ENCODE measurements at places on chromosomes 7 and 10.

DNA sequence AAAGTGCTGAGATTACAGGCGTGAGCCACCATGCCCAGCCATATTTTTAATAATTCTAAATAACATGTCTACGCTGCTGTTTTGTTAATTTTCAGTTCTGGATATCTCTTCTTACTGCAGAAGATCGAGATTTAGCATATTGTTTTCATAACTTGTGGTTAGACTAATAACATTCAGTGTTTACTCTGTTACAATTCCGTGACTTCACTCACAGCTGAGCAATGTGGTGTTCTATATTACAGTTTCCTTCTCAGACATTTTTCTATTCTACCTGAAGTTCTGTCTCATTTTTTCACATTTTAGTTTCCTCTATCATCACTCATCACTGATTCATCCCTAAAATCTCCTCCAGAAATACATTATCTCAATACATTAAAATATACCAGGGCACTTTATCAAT lies 10.9 kb downstream of the RNF32 start:
- no peak for DNase-seq

DNA sequence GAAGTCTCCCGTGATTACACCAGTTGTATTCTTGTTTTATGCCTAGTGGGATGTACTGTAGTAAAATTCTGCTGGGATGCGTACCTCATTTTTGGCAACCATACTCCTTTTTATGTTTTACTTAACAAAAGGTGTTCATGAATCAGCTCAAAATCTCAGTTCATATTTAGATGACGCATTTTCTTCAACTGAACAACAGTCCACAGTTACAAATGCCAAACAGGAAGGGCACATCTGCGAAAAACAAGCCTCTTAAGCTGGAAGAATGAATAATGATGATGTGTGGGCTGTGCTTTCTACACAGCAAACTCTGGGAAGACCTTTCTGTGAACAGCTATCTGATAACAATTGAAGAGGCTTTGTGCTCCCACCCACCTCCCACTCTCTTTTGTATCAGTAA lies 68.4 kb upstream of the NRBF2 start:
- DNase-seq, result peak; percentile 52

DNA sequence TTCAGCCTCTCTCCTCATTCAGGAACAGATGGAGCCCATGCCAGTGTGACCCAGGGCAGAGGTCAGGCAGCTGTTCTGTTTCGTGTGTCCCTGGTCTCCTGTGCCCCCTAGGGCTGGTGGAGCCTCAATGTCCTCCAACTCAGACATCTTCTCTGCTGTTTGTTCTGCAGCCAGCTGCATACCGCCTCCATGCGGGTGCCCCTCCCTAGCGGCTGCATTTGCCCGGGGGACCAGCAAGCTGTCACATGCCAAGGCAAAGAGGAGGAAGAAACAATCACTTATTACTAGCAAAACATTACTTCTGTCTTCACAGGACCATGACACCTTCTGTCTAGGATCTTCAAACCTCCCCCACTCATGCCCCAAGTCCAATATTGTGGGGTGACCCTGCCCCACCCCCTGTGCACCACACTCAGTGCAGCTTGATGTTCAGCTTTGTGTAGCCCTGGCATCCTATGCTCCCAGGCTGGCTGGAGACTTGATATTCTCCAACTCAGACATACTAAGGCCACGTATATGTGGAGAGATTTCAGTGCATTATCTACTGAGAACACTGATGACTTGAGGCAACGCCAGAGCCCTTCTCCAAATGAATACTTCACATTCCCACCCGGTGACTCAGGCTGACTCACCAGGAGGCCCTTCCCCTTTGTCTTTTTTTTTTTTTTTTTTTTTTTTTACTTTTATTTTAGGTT lies 188.9 kb downstream of the SKIDA1 start:
- DNase-seq, result peak; percentile 88

- no peak for DNase-seq
Measured at GRCh38 chr10:121998462-121998861, 9.5 kb downstream of the TACC2 start.

DNA sequence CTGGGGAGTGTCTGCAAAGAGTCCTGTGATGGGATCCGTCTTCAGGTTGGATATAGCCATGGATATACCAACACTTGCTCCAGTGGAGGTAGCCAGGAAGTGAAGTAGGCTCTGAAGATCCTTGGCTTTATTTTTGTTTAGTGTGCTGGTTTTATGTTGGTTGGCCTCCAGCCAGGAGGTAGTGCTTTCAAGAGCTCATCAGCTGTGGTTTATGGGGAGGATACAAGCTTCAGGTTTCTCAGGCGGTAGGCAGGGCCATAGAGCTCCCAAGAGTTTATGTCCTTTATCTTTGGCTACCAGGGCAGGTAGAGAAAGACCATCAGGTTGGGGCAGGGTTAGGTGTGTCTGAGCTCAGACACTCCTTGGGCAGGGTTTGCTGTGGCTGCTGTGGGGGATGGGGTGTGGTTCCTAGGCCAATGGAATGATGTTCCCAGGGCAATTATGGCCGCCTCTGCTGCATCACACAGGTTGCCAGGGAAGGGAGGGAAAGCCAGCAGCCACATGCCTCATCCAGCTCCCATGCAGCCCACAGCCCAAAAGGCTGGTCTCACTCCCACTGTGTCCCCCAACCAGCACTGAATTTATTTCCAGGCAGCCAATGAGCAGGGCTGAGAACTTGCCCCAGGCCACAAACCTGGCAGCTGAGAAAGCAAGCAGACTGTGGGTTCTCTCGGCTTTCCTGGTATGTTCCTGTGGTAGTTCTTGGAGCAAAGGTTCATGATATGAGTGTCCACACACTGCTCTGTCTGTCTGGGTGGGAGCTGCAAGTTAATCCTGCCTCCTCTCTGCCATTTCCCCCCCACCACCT lies 67.0 kb upstream of the PRLHR start:
- DNase-seq, result peak; percentile 14

DNA sequence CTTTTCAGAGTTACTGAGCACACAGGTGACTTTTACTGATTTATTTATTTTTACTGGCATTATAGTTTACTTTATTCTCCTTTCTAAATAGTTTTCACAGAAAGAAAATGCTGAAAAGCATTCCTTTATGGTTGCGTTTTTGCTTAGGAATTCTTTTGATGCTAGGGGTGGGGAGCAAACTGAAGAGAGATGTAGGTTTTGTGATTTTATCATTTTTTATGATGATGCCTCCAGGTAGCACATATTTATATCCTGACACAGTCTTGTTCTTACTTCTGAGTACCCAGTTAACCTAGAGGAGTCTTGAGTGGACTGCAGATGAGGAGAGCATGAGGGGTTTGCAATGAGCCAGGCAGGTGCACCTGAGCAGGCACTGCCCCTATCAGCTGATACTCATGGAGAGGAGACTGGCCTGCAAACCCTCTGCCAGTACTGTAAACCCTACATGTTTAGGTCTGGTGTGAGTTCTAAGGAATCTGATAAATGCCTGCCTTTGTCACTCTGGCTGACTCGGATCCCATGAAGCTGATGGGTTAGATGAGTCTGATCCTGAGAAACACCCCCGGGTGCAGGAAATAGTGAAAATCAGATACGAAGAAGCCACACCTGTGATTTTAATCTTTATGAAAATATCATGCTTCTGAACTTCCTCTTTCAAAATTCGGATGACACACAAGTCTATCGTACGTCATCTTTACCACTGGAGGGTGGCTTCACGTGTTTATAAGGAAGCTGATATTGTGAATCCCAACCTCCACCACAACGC lies 302.9 kb downstream of the WDR37 start:
- DNase-seq, result no peak

DNA sequence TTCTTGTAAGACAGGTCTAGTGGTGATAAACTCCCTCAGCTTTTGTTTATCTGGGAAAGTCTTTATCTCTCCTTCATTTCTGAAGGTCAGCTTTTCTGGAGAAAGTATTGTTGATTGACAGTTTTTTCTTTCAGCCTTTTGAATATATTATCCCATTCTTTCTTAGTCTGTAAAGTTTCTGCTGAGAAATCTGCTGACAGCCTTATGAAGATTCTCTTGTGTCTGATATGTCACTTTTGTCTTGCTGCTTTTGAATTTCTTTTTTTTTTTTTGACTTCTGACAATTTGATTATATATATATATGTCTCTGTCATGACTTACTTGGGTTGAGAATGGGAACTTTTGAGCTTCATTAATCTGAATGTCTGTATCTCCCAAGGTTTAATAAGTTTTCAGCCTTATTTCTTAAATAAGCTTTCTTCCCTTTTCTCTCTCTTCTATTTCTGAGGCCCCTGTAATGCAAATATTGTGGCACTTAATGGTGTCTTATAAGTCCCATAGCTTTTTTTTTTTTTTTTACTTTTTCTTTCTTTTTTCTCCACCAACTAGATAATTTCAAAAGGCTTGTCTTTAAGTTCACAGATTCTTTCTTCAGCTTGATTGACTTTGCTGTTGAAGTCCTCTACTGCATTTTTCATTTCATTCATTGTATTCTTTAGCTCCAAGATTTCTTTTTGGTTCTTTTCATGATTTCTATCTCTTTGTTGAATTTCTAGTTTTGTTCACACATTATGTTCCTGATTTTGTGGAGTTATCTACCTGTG lies 81.4 kb upstream of the IL6 start:
- DNase-seq, result no peak

DNA sequence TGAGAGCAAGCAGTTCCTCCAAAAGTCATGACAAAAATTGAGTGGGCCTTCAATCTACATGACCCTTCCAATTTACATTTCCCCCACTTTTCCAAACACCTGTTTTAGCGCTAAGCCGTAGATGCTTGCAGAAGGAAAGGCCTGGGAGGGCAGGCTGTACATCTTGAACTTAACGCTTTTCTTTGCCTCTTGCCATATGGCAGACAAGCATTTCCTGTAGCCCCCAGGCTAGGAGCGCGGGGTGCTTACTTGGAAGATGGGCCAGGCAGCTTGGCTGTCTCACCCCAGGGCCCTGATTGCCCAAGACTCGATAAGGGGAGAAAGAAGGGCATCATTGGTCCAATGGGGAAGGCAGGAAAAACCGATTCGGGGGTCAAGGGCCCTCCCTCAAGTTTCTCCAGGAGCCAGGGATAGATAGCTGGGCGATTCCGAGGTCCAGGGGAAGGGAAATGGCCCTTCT lies 1.8 kb downstream of the HOXA10 start:
- no peak for DNase-seq
